ENCODE measurements at places on chromosomes 16 and 17.
A peak's percentile ranks its signal among the peaks of the same experiment; 100 is the strongest.

DNA sequence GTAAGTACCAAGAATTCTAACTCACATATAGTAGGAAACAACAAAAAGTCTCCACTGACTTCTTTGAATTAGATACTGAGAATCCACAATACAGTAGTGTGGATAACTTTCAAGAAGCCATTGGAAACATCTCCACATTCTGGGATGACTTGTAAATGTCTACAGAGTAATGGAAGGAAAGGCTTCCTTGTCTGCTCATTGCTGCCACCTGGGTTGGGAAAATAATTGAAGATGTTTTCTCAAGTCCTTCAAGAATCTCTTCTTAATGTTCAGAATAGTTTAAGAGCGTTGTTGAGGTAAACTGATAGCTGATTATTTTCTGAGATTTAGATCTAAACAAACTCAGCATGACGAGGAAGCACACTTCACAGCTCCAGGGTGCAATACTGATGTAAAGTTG lies 14.0 kb downstream of the CPSF4L start:
- no peak for DNase-seq

DNA sequence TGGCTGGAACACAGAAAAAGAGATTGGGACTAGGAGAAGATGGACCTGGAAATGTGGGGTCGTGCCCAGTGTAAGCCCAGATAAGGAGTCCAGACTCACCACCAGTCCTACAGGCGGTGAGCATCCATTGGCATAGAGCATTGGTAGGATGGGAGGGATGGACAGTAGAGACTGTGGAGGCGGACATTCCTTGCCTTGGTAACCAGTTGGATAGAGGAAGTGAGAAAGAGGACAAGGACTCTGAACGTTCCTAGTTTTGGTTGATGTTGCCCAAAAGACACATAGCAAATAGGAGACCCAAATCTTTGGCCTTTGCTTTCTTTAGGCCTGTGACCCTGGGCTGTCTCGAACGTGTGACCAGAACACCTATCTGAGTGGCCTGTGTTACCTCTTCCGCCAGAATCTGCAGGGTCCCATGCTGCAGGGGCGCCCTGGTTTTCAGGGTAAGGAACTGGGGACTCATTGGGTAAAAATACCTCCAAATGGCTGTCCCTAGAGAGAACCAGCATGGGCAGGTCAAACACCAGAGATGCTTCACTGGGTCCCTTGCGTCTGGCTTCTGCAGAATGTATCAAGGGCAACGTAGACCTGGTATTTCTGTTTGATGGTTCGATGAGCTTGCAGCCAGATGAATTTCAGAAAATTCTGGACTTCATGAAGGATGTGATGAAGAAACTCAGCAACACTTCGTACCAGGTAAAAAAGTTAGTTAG lies 6.4 kb downstream of the ITGAL start:
- DNase-seq = no peak

GRCh38 chr16:51816929-51817328 lies 665.9 kb upstream of the SALL1 start:
- no peak for DNase-seq

- no peak for DNase-seq
These were observed 18.5 kb upstream of the SOX9 start for GRCh38 chr17:72102366-72102765.

- DNase-seq = no peak
These were observed 76.8 kb downstream of the RPTOR start for GRCh38 chr17:80621335-80621996.

GRCh38 chr17:55601874-55602364 lies 90.7 kb upstream of the SMIM36 start:
- peak; percentile 17 for DNase-seq

- peak; percentile 19 for DNase-seq
These were observed 178.8 kb downstream of the C16orf78 start for GRCh38 chr16:49552313-49552928.

DNA sequence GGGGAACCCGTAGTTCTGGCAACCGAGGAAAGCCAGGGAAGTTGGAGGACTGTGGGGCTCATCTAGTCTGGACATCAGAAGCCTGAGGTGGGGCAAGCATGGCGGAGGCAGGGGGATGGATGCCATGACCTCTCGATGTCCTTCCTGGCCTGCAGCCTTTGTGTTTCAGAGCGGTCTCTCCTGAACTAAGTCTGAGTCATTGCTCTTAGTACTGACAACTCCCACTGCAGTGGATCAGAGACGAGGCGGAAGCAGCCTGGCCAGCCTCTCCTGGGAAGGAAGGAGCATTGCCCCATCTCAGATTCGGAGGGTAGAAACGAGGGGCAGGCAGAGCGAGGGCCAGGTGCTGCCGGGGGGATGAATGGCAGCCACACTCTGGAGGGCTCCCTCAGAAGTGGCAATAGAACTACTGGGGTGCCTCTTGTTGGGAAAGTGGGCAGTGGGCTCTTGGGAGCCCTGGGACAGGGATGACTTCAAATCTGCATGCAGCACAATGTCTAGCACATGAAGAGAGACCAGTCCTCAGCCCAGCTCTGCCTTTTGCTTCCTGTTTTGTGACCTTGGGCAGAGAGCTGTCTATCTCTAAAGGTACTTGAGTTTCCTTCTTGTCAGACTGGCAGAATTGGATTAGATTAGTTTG lies 3.6 kb upstream of the STAC2 start:
- DNase-seq = no peak

GRCh38 chr16:28866454-28866804 lies 2.8 kb downstream of the SH2B1 start:
- no peak for DNase-seq

DNA sequence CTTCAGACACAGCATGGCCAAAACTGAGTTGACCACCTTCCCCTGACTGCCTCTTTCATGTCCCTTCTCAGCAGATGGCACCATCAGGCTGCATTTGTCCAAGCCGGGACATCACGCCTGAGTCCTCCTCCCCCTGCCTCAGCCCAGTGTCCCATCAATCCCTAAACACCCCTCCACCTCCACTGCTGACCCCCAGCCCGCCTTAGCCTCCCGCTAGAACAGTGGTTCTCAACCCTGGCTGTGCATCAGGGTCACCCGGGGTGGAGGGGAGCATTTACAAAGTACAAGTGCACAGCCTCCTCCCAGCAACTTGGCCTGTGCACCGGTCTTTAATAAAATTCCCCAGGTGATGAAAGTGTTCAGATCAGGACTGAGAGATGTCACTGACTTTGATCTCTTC lies 4.0 kb downstream of the C16orf82 start:
- no peak for DNase-seq

DNA sequence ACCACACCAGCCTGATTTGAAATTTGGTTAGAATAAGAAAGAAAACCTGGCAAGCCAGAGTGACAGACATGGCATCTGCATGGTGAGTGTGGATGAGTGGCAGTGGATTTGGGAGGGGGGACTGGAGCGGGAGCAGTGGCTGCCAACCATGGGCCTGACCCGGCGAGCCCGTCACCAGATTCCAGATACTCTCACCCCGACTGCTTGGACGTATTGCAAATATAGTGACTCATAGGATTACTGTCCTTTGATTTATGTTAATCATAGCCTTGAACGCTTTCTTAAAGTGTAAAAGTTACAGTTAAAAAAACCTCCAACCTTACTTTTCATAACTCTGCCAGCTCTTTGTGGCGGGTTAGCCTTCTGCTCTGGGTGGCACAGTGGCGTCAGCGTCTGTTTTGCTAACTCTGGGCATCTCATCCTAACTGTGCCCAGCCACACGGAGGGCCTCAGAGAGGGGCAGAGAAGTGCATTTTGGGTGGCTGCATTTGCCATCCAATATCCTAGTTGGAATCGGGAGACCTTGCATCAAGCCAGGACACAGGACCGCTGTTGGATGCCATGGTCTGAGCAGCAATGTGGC lies 26.8 kb upstream of the FOXK2 start:
- no peak for DNase-seq

DNA sequence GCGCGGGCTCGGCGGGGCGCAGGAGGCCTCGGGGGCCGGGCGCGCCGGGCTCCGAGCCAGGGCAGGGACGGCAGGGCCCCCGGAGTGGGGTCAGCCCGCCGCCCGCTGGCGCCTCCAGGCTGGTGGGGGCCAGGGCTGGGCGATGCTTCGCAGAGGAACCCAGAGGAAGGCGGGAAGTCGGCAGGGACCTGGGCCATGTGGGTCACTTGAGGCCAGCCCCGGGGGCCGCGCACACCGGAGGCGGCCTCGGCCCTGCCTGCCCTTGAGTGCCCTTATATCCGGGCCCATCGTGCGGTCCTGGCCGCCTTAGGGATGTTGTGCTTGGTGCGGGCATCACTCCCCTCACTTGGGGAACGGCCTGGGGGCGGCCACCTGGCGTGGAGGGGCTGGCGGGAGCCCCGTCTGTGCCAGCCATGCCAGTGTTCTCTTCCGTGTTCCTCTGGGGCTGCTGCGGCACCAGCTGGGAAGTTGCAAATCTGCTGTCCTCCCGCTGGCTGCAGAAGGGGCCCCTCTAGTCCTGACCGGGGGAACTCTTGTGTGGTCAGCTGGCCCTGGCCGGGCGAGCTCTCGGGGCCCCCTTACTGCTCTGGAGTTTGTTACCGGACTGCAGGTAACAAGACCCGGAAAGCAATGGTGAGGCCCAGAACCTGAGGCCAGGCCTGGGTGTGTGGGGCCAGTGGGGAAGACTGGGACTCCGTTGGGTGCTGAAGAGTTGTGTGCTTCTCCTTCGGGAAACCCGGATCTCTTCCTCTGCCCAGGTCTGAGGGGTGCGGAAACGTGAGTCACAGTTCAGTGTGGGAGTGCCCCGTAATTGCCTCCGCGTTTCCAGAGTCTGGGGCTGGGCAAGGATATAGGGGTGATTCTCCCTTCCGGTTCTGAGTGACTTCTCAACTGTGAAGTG lies 849 bp downstream of the CAPN15 start:
- peak; percentile 55 for DNase-seq

GRCh38 chr17:66474258-66474657 lies 171.8 kb downstream of the PRKCA start:
- DNase-seq = no peak

GRCh38 chr17:29880031-29880430 lies 50.0 kb downstream of the SSH2 start:
- DNase-seq = no peak

- no peak for DNase-seq
These were observed 61.3 kb upstream of the ADORA2B start for GRCh38 chr17:15883617-15884111.

DNA sequence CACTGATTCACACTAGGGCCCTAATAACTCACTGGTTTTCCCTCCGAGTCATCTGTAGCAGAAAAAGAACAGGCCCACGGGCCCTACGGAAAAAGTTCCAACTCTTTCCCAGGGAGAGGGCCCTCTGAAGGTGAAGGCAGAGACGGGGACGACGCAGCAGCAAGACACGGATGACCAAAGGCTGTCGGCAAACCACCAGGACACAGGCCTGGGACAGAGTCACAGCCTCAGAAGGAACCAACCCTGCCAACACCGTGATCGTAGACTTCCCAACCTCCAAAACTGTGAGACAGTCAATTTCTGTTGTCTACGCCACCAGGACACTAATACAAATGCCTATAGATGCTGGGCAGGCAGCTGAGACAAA lies 5.2 kb upstream of the SPHK1 start:
- DNase-seq = no peak

DNA sequence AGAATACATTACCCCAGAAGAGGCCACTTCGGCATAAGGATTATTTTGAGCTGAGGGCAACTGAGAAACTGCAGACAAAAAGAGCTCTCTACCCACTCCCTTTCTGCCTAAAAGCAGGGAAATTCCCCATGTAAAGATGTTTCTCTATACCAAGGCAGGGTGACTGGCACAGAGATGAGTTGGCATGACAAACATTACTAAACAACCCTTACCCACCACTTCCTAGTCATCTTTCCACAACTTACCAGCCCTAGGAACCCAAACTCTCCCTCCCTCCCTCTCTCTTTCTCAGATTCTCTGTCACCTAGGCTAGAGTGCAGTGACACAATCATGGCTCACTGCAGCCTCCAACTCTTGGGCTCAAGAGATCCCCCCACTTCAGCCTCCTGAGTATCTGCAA lies 68.6 kb downstream of the EMP2 start:
- no peak for DNase-seq

GRCh38 chr17:81939881-81940385 lies 2.8 kb upstream of the PYCR1 start:
- DNase-seq = no peak

GRCh38 chr16:48347980-48348379 lies 37.2 kb downstream of the SIAH1 start:
- no peak for DNase-seq

- DNase-seq = no peak
These were observed 190.2 kb upstream of the GSE1 start for GRCh38 chr16:85422632-85423550.

DNA sequence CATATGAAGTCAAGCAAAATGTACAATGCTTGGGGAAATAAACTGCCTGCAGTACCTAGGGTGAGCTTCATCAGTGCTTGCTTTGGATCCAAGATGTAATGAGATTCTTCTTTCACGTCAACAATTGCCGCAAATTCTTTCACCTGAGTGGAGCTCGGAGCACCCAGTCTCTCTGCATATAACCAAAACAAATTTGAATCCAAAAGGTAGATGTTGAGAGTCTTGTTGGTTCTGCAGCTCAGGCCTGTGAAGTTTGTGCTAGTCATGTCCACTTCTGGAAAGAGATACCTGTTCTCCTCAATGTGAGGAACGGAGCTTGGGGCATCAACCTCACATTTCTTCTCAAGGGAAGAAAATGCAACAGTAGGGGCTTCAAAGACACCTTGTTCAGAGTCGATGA lies 23.0 kb downstream of the SNN start:
- DNase-seq = no peak

DNA sequence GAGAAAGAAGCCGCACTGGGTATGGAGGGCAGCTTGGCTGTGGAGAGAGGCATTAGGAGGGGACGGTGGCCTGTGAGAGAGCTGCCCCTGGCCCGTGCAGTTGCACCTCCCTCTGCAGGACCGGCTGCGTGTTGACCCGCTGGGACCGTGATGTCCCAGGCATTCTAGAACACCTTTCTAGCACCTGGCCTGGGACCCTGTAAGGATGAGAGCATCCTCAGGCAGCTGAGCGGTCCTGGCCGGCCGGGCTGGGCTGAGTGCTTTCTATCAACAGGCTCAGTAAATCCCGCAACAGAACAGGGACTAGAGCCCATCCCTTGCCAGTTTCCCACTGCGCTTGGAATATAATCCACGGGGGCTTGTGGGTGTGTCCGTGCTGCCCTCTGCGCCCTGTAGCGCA lies 14.7 kb downstream of the TBC1D24 start:
- no peak for DNase-seq

DNA sequence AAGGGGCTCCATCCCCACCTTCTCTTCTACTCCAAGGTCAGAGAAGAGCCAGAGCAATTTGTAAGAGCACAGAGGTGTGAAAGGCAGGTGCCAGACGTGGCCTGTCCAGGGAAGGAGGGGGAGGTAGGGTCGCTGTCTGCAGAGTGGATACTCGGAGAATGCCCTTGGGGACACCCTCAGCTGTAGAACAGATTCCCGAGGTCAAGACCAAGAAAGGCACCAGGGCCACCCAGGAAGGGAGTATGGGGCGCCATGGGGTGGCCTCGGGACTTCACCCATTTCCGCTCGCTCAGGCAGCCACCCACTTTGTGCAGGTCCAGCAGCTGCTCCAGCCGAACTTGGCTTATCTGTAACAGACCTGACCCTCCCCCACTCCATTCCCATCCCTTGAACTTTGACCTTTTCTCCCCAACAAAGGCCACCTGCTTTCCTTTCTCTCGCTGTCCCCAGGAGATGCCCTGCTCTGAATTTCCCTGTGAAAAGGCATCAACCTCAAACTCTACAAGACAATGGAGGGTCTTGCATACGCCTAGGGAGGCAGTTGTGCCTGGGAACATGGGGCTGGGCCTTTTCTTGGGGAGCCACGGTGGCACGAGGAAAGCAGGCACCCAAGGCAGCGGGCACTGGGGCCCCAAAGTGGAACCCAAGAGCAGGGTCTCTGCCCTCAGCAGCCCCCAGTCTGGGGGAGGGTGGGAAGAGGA lies 11.3 kb upstream of the AXIN2 start:
- DNase-seq = no peak

GRCh38 chr17:261635-262034 lies 80.2 kb upstream of the DOC2B start:
- DNase-seq = no peak

Measured in RPMI8226 (cell line).